Hematopoietic multipotent progenitor cell (in vitro differentiated cells): ENCODE measurements at places on chromosomes 2 and 18. TPM values are rescaled to one million over a fixed set of nuclear protein-coding genes. Genes with fewer than 3 reads are reported as not detected.

GRCh38 chr2:162343824-162344616 lies at the start of gene GCA:
Gene GCA (plus strand): TSS chr2:162344132. CDS start chr2:162344249, 117 bp downstream.
- DNase-seq = peak; percentile 97

DNA sequence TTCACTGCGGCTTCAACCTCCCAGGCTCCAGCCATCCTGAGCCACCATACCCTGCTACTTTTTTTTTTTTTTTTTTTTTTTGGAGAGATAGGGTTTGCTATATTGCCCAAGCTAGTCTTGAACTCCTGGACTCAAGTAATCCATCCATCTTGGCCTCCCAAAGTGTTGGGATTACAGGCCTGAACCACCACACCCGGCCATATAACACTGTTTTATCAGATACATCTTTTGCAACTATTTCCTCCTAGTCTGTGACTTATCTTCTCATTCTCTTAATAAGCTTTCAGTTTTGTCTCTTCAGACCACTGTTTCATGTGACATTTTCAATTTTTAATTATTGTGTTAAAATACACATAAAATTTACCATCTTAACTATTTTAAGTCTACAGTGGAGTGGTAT lies 35.7 kb upstream of the FAM117B start:
- DNase-seq = no peak

DNA sequence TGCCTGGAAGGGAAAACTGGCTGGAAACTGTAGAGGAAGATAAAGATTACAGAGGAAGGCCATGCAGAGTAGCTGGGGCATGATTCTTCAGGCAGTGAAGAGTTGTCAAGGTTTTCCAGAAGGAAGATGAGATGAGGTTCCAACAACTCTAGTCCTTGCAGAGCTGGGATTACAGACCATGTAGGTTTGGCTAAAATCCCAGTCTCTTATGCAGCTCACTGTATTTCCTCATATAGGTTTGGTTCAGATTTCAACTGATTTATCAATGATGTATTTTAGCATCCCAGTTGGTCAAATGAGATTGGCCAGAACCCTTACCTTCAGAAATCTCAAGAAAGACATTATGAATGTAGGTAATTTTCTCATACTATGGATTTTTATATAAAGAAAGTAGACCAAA lies 16.4 kb downstream of the FAP start:
- no peak for DNase-seq

- DNase-seq = no peak
Measured at GRCh38 chr2:37377187-37377532, 32.7 kb downstream of the QPCT start.

GRCh38 chr2:66470199-66470598 lies 35.3 kb downstream of the MEIS1 start:
- DNase-seq = no peak

DNA sequence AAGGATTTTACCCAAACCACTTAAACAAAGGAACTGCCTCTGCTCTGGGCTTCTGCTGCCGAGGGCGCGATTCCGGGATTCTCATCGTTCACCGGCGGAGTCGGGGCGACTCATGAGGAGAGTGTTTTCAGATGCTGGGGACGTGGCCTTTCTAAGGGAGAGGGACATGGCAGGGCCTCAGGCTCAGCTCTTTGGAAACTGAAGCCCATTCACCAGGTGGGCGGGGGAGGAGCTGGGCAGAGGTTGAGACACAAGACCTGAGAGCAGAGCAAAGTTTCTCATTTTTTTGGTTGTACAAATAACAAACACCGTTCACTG lies 29.8 kb downstream of the NFATC1 start:
- DNase-seq = no peak

DNA sequence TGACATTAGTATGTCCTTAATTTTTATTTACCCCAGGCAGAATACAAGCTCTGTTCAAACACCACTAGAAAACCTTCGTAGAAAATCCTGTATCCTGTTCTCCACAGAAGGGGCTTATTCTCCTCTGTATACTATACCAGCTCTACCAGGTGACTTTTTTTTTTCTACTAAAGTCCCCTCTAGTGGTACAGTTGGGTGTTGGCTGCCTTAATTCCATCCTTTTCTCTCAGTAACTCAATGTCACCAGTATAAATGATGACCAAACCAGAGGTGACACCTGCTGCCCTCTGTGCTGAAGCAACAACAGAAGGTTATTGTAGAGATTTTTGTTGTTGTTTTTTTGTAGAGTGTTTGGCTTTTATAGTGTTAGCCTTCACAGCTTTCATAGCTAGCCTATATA lies 1322.0 kb downstream of the LRP1B start:
- DNase-seq = no peak

DNA sequence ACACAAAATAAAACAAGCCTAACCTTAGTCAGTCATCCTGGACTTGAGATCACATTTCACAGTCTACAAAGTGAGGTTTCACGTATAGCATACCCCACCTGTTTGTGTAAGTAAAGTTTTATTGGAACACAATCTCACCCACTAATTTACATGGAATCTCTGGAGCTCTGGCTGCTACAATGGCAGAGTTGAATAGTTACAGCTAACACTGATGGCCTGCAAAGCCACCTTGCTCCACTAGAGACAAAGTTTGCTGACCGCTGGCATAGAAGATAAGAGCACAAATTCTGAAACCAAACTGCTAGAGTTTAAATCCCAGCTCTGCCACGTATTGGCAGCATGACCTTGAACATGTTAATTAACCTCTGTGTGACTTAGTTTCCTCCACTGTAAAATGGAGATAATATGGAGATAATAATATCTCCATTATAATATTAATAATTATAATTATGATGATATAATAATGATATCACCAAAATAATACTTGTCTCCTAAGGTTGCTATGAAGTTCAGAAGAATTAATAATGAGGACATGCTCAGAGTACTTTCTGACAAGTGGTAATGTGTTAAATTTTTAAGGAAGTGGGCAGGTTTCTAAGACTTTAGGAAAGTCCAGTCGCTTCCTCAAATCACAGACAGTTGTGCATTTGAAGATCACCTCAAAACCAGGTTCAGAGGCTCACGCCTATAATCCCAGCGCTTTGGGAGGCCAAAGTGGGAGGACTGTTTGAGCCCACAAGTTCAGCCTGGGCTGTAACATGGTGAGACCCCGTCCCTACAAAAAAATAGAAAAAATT lies 204.6 kb downstream of the SH3RF3 start:
- DNase-seq = no peak

DNA sequence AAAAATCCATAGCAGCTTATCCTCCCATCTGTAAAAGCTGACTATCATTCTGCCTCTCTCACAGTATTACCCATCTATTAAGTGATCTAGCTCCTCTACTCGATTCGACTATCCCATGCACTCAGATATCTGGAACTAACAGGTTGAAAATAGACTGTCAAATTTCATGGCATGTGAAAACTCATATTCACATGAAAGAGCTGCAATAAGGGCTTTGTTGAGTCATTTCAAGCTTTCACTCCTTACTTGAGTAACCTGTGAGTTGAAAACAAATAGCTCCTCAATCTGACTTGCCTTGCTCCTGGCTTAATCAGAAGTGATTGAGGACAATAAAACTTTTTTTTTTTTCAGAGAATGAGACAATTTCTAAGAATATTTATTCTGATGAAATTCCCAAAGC lies 192.4 kb upstream of the ERBB4 start:
- DNase-seq = no peak

DNA sequence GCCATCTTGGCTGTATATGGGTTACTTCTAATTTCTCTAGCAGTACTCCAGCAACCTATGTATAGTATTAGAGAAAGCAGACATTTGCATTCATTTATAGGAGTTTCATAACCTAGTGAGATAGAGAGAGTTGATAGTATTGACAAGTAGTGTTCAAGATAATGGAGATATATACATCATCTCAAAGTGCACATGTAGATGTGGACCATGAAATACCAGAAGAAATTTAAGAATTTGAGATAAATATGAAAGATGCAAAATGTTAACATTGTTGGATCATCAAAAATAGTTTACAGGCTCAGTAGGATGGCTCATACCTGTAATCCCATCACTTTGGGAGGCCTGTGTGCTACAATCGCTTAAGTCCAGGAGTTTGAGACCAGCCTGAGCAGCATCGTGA lies 243.0 kb downstream of the MBD5 start:
- no peak for DNase-seq

DNA sequence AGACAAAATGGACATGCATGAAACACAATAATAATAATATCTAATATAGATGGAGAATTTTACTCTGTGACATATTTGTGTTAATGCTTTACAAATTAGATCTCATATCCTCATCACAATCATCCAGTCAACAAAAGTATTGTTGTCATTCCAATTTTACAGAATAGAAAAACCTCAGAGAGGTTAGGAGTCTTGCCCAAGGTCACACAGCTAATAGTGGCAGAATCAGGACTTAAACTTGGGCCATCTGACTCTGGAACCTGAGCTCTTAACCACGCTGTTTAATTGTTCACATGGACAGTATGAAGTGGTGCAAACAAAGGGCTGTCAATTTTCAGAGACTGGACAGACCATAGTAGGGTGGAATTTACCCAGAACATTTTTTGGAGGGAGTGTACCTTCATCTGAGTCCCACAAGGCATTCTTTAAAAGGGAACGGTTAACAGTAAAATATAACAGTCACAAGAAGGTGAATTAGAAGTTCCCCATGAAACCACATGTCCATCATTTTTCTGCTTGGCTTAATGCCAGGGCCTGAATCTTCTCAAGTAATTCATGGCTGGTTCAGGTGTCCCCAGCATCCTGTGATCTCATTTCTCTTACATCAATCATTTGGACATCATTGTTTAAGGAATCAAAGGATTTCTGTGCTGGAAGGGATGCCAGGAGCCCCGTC lies 35.4 kb upstream of the CCDC93 start:
- no peak for DNase-seq

- no peak for DNase-seq
Measured at GRCh38 chr18:36849288-36850006, 20.5 kb downstream of the KIAA1328 start.

- DNase-seq = no peak
Measured at GRCh38 chr2:216942016-216942415, 82.2 kb upstream of the TNP1 start.

GRCh38 chr2:158936978-158937377 lies 31.5 kb upstream of the TANC1 start:
- no peak for DNase-seq

- peak; percentile 75 for DNase-seq
Measured at GRCh38 chr2:191376981-191377629, 131.9 kb downstream of the MYO1B start.

DNA sequence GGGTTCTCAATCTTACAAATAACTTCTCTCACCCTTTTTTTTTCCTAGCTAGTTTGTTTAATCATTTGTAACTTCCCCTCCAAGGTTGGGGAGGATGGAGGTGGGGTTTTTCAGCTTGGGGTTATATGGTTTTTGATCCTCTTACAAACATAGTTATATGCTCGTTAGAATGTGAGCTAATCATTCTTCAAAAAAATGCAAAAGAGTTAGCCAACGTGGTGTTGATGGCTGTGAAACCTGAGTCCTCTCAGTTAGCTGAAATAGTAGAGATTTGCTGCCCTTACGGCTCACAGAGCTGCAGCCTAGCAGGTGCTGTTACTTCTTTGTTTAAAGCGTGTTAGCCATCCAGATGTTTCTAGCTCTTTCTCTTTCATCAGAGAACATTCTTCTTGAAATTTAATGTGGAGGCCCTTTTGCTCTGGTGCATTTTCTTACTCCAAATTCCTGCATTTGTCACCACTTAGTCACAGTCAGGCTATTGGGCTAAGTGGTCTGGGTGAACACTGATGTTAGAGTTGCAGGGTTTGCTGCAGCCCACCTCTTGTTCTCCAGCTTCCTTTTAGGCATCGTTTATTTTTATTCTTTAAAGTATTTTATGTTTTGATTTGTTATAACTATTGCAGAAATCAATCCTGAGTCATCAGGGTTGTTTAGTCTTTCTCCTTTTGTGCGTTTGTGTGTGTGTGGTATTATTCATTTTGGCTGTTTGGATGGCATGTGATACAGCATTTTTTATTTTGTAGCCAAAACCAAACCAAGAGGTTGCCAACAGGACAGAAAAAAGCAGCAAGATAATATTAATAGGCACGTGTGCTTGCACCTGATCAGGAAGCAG lies 41.1 kb downstream of the LIMS1 start:
- DNase-seq = no peak

DNA sequence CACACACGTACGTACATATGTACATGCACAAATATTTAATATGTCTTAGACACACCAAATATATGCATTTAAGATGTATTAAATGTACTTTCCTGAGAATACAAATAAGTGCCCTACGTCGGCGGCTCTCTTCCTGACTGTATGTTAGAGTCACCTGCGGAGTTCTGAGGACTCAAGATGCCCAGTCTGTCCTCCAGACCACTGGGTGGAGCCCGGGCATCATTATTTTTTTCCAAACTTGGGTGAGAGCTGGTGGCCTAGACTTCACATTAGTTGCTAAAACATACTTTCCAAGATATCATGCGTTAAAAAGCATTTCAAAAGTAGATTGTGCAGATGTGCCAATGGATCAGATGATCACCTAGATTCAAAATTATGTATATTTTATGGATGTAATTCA lies 2.9 kb downstream of the IL18R1 start:
- no peak for DNase-seq

DNA sequence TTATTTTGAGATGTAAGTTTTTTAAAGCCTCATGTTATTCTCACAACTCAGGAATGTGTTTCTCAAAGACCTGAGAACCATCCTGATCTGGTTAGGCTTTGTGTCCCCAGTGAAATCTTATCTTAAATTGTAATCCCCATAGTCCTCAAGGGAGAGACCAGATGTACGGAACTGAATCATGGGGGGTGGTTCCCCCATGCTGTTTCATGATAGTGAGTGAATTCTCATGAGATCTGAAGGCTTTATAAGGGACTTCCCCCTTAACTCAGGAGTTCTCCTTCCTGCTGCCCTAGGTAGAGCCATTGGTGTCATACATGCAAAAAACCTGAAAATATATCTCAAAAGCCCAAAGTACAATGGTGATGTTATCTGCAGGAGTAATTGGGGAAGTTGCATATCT lies 836.7 kb downstream of the CBLN2 start:
- no peak for DNase-seq

- DNase-seq = no peak
Measured at GRCh38 chr18:25827228-25827627, 263.2 kb downstream of the SS18 start.

DNA sequence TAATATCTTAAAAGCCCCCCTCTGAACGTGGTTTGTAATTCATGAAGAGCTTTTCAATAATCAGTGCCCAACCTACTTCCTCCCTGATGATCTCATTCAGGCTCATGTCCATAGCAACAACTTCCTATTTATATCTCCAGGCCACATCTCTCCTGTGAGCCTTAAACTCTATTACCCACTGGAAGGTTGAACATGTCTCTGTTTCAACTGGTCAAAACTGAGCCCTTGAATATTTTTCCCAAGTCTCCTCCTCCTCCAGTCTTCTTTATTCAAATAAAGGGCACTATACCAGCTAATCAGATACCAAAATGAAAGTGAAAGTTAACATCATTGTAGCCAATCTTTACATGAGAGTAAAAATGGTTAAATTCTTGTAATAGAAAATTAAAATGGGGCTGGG lies 63.7 kb upstream of the ITGA4 start:
- DNase-seq = peak; percentile 79

- DNase-seq = no peak
Measured at GRCh38 chr18:45221363-45221762, 393.9 kb upstream of the SLC14A2 start.

The UGT1A8 gene
- total RNA-seq = under 0.01 TPM

The ZC3H15 gene
- total RNA-seq = 16.4 TPM

The HAAO gene
- 21.5 TPM for total RNA-seq

The TDRD15 gene
- under 0.01 TPM for total RNA-seq

The BMP10 gene
- total RNA-seq = under 0.01 TPM

The SLC4A3 gene
- total RNA-seq = under 0.01 TPM

The NAPG gene
- 13.2 TPM for total RNA-seq

The GALNT5 gene
- 0.27 TPM for total RNA-seq

The UGT1A3 gene
- not detected for total RNA-seq

The PRKAG3 gene
- total RNA-seq = not detected

The RNF138 gene
- 65.4 TPM for total RNA-seq

The TRMT61B gene
- total RNA-seq = 9.4 TPM

The PRKCE gene
- total RNA-seq = 11.8 TPM

The REG3G gene
- not detected for total RNA-seq
